ENCODE measurements at places on chromosomes 7 and 10.

- no peak for DNase-seq
Measured at GRCh38 chr7:105016709-105017656, 3.0 kb downstream of the KMT2E start.

- no peak for DNase-seq
Measured at GRCh38 chr7:68604541-68604940, 993.7 kb upstream of the AUTS2 start.

DNA sequence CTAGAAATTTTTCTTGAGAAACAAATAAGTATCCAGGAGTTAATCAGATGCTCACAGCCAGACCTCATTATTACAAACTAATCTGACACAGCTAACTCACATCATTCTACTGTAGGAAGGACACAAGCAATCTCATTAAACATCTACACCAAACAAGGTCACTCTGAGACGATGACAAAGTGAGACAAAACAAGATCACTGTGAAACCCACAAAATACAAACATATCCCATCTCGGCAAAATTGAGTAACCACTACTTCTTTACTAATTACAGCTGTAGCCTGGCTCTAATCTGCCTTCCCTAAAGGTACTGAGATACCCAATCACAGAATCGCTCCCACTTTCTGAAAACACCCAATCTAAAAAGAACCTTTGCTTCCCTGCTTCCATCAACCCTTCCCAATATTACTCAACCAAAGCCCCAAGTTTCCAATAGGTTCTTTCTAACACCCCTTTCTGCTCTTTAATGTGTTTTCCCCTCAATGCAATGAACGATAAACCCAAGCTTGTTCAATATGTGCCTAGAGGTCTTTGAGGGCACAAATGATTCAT lies 26.9 kb downstream of the CCDC6 start:
- DNase-seq, result no peak

DNA sequence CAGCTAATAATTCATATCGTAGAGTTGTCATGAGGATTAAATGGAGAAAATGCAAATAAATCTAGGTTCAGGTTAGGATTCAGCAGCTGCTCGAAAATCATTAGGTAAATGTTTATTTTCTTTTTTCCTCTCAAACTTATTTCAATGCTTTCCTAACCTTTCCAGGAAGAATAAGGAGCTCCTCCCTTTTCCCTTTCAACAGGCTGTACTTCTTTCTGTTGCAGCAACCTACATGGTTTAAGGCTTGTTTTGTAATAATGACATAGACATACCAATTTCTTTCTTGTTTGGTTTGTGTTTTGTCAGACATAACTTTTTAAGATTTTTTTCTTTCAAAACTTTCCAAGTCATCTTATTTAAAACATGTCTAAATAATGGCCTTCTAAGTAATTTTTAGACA lies 18.2 kb downstream of the GPR141 start:
- DNase-seq, result no peak
